ENCODE measurements at places on chromosomes 11 and 22.

DNA sequence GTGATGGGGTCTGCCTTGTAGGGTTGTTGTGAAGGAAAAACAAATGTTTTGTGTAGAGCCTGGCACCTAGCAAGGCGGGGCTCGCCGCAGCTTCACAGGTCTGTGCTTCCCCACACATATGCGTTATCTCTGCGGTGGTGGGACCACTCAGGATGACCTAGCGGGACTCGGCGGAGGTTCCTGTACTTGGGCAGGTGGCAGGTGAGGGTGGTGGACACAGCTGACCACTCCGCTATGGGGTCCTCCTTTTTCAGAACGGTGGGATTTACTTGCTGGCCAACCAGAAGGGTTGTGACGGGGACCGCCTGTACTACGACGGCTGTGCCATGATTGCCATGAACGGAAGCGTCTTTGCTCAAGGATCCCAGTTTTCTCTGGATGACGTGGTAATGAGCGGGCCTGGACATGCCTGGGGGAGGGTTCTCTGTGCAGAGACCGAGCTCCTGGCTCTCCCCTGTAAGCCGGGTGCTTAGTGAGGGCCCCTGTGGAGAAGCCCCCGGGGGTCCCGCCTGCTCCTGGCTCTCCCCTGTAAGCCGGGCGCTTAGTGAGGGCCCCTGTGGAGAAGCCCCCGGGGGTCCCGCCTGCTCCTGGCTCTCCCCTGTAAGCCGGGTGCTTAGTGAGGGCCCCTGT, 21.3 kb downstream of the NADSYN1 start:
- DNase-seq = no peak

- DNase-seq = no peak
Measured at GRCh38 chr11:71476031-71476430, 23.0 kb downstream of the NADSYN1 start.

- no peak for DNase-seq
Measured at GRCh38 chr22:23609983-23610781, 21.9 kb downstream of the DRICH1 start.

GRCh38 chr11:69931060-69931910, 112.1 kb upstream of the FGF3 start:
- DNase-seq = no peak

- DNase-seq = no peak
Measured at GRCh38 chr22:37797874-37798500, 9.7 kb upstream of the GCAT start.

GRCh38 chr11:96365493-96365892, 22.5 kb upstream of the MAML2 start:
- no peak for DNase-seq

DNA sequence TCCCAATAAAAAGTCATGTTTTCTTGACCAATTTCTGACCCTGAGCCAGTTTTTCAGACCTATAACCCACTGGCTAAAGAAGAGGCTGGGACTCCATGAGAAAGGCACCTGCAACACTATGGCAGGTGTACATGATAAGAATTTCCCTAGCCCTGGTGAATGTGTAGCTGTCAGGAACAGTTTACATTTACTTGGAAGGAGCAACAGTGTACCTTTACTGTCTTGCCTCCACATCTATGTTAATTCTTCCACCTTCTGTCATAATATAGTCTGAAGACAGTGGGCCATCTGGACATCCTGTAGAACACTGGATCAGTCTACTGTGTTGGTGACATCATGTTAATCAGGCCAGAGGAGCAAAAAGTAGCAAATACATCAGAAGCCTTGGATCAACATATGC, 72.1 kb upstream of the CD82 start:
- no peak for DNase-seq

- no peak for DNase-seq
Measured at GRCh38 chr11:26782220-26782965, 60.5 kb upstream of the SLC5A12 start.

- no peak for DNase-seq
Measured at GRCh38 chr11:45988921-45989320, 66.5 kb downstream of the LARGE2 start.

DNA sequence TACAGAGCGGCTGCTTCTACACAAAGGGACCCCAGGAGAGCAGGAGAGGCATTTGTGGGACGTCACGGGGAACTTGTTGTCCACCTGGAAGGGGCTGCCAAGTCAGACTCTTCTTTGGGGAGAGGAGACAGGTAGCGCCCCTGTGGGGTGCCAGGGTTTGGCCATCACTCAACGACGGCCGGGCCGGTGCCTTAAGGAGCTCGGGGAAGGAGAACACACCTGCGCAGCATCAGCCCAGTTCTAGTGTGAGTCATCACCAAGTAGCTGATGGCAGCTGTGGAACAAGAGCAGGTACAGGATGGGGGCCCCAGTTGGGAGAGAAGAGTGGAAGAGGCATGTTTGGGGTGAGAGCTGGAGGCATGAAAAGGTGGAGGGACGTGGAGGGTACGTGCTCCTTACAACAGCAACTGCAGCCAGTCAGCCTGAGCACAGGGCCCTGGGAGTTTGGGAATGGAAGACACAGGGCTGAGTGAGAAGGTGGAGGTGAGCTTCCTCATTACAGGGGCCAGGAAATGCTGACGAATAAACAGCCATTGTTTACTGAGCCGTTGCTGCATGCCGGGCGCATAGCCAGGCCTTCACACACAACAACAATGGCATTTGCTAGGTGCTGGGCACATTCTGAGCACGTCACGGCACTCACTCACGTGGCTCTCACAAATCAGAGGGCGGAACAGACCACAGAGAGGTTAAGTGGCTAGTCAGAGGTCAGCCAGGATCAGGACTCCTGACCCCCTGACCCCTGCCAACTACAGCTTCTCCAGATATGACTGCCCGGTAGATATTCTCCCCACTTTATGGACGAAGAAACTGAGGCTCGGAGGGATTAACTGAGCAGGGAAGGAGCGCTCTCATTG, 29.1 kb upstream of the TP53I11 start:
- no peak for DNase-seq

- peak; percentile 46 for DNase-seq
Measured at GRCh38 chr11:13955971-13956421, 6.5 kb upstream of the SPON1 start.

- DNase-seq = no peak
Measured at GRCh38 chr11:47595029-47595428, 818 bp upstream of the C1QTNF4 start.

DNA sequence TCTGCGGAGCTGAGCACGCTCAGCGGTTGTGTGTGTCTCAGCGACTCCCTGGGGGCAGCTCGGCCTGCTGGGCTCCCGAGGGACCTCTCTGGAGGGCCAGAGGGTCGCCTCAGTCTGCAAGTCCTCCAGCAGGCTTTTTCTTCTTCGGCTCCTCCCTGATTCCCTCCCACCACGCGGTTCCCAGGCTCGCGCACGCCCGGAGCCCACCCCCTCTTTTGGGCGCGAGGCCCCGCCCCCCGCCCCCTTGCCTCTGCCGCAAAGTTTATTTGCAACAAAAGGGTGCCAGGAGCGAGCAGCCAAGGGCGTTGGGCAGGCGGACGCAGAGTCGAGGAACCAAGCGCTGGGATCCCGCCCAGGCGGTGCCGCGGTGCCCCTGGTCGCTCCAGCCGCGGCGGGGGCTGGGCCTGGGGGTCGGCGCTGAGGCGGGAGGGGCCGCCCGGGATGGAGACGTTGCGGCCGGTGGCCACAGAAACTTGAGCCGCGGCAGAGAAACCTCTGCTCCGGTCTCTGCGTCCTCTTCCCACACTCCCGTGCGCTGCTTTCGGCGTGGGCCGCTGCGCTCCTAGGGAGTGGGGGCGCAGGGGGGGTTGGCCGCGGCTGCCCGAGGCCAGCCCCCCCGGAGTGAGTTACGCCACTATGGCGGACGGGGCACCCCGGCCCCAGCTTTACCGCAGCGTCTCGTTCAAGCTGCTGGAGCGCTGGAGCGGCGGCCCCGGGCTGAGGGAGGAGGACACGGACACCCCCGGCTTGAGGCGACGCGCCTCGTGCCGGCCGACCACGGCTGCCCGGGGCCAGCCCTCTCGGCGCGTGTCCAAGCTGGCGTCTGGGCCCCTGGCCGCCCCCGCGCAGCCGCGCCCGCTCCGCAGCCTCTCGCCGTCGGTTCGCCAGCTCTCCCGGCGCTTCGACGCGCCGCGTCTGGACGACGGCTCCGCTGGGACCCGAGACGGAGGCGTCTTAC, at the start of gene ARHGEF17:
TSS of gene ARHGEF17 (plus strand) at position 274 of the 958 bp plus-strand sequence. CDS start at position 637, 363 bp downstream.
- peak; percentile 28 for DNase-seq

DNA sequence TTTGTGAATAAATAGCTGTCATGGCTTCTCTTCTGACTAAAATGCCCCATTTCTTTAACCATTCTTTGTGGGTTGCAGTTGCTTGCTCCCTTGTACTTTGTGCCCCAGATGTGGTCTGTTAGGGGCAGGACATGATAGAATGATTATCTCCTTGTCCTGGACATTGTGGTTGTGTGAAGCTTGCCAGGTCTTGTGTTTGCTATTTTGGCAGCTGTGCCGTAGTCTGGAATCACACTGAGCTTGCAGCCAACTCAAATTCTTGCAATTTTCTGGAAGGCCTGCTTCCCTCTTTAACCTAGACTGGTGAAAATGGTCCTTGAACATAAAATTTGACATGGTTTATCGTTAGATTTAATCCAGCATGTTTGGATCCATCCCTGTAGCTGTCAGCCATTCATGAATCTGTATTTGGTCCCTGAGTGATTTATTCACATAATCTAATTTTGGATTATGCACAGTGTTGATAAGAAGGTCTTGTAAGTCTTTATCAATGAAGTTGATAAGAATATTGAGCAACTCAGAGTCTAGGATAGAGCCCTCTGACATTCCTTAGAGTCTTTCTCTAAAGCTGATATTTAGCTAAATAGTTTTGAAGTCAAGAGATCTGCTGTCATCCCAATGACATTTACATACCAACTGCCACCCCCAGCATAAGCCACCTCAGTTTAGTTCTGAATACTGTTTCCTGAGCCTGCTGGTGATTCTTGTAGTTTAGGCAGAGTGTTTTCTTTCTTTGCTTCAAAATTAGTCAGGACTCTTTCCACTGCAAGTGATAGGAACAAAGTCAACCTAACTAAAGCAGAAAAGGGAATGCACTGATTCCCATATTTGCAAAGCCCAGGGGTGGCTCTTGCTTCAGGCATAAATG, 9.8 kb downstream of the SPON1 start:
- no peak for DNase-seq

- no peak for DNase-seq
Measured at GRCh38 chr22:32164075-32164860, 5.2 kb upstream of the C22orf42 start.

DNA sequence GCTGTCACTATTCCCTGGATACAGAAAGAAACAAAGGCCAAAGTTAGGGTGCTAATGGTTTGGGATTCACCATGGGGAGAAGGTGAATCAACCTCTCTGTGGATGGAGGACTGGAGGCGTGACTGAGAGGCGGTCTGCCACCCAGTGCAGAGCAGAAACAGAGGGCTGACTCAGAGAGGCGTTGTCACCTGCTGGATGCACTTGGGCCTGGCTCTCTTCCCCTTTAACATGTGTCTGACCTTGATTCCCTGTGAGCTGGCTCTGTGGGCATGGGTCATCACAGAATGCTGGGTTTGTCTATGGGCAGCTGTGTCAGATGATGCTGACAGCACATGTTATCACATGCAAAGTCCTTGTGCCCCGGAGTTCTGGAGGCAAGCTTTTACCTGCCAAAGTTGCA, 75.9 kb downstream of the LDLRAD3 start:
- DNase-seq = no peak

DNA sequence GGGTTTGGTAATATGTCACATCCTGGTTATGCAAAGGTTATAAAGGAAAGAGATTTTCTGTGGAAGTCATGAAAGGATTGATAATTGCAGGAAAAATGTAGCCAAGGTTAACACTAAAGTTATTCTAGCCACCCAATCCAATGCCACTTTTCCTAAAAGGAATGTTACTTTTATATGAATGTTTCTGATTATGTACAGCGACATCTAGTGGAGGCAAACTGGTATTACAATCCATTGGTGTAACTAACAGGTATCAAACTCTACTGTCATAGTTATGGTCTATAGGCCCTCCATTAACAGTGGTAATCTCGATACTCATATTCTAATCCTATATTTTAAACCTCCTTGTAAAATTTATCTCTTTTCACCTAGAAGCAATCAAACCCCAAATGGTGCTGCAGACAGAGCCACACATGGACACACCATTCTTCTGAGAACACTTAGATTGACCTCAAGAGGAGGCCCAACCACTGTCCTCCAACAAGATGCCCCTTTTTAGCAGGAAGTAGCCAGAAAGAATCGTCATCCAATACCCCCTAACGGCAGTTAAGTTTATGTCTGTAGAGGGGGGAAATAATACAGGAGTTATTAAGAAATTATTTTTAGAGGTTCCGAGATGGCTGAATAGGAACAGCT, 74.9 kb upstream of the RAG2 start:
- DNase-seq = no peak

GRCh38 chr11:96384156-96384555, 5.6 kb downstream of the CCDC82 start:
- no peak for DNase-seq

DNA sequence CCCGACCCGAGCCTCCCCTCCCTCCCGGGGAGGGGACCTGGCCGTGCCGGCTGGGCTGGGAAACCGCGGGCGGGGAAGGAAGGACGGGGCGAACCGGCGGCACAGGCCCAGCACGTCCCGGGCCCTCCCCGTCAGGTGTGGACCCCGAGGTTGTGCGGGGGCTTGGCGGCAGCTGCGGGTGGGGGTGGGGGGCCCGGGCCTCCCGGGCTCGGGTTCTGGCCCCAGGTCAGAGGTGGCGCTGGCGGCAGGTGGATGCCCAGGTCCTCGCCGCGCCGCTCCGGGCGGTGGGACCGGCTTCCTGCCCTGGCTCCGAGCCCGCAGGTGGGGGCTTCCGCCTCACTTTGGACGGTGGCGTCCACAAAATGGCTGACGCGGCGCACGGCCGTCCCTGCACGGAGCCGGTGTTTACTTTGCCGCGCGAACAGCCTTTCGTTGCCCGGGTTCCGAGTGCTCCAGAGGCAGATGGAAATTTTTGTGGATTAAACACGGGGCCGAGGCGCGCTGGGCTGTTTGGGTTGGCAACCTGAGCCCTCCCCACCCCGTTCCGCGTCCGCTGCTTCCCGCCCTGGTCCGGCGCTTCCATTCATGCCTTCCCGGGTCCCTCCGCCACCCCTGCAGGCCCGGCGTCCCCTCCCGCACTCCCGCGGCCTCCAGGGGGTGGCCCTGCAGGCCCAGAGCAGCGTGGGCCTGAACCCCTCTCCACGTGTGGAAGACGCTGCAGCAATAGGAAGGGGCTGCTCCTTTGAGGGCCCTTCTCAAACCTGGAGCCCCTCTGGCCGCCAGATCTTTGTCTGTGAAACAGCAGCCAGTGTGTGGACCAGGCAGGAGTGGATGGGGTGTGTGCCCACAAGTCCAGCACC, 92.0 kb upstream of the KCNQ1OT1 start:
- DNase-seq = no peak

DNA sequence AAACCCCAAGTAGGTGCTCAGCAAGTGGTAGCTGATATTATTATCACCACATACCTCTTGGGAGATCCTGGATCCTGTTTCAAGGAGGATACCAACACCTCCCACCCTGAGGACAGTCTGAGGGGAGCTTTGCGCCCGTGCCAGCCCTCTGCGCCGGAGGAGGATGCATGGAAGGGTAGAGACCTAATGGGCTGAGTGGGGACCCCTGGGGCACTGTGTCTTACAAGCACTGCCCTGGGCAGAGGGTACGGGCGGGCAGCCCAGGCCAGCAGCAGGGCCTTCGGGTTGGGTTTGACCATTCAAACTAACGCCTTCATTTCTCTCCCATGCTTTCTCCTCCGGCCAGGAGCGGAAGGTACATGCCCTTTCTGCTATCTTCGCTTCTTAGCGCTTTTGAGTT, 26.3 kb downstream of the MYBPC3 start:
- no peak for DNase-seq
